T-helper 2 cell treated with Interferon-gamma antibody and Interleukin-4, amounts not matched to agents 100 ng/mL and 5 ng/mL, for 36 hours (primary cell): ENCODE measurements at places on chromosomes 12 and 14. TPM values are rescaled to one million over a fixed set of nuclear protein-coding genes. Genes with fewer than 3 reads are reported as not detected.

The PLEKHD1 gene
- total RNA-seq: 0.09 and 0.16 TPM in 2 replicates

The INSM2 gene
- total RNA-seq: not detected in 2 replicates

The KICS2 gene
- 9.8 and 10.6 TPM in 2 replicates for total RNA-seq

The LAG3 gene
- total RNA-seq: 11.8 and 12.2 TPM in 2 replicates

The ITGB7 gene
- total RNA-seq: 742 and 770 TPM in 2 replicates

The BIN2 gene
- total RNA-seq: 173 TPM in 2 replicates

The ATL1 gene
- total RNA-seq: 0.55 and 1.8 TPM in 2 replicates

The ALX1 gene
- total RNA-seq: not detected in 2 replicates

The STON2 gene
- not detected in 2 replicates for total RNA-seq

The CLEC4C gene
- not detected in 2 replicates for total RNA-seq

The TEX22 gene
- total RNA-seq: 3.8 and 5.7 TPM in 2 replicates

The SERPINA10 gene
- not detected in 2 replicates for total RNA-seq

The SLC17A8 gene
- not detected in 2 replicates for total RNA-seq

The PPP1R36 gene
- total RNA-seq: 0.16 and 0.25 TPM in 2 replicates

The KLHL33 gene
- 0.05 and 0.11 TPM in 2 replicates for total RNA-seq

The RARG gene
- 47.6 and 49.0 TPM in 2 replicates for total RNA-seq

The IAPP gene
- not detected in 2 replicates for total RNA-seq

The GSG1 gene
- not detected in 2 replicates for total RNA-seq

The B4GALNT1 gene
- total RNA-seq: 1.5 and 1.9 TPM in 2 replicates

The TAS2R9 gene
- total RNA-seq: not detected in 2 replicates

The TPPP2 gene
- not detected in 2 replicates for total RNA-seq

The RNASE3 gene
- not detected in 2 replicates for total RNA-seq

The CHST11 gene
- total RNA-seq: 71.4 and 75.5 TPM in 2 replicates

The IGF1 gene
- total RNA-seq: 0.41 and 0.75 TPM in 2 replicates

The TSPAN11 gene
- total RNA-seq: not detected in 2 replicates

The TUBA1C gene
- 250 and 257 TPM in 2 replicates for total RNA-seq

The IFNG gene
- total RNA-seq: 3.4 and 3.6 TPM in 2 replicates

The MYH6 gene
- total RNA-seq: 0.05 TPM in 1 of 2 replicates, not detected in the other

The HOTAIR gene
- total RNA-seq: not detected in 2 replicates

The WNT5B gene
- total RNA-seq: 0.27 and 0.75 TPM in 2 replicates

The CAMKK2 gene
- total RNA-seq: 30.5 and 31.2 TPM in 2 replicates

The NPAS3 gene
- total RNA-seq: not detected in 2 replicates

The RPL10L gene
- total RNA-seq: not detected in 2 replicates

The HSPA2 gene
- 3.6 and 3.8 TPM in 2 replicates for total RNA-seq

The RHEBL1 gene
- 5.4 and 6.5 TPM in 2 replicates for total RNA-seq

The MANSC4 gene
- not detected in 2 replicates for total RNA-seq

The CFAP54 gene
- total RNA-seq: 0.16 and 0.30 TPM in 2 replicates

The EVL gene
- total RNA-seq: 966 and 997 TPM in 2 replicates

The GDF3 gene
- not detected in 2 replicates for total RNA-seq

The RIN3 gene
- total RNA-seq: 35.4 and 37.1 TPM in 2 replicates

The KCNH3 gene
- 0.82 and 1.2 TPM in 2 replicates for total RNA-seq

The PTPRO gene
- 3.5 and 4.0 TPM in 2 replicates for total RNA-seq

The TROAP gene
- 77.6 and 79.0 TPM in 2 replicates for total RNA-seq

The SLC10A1 gene
- total RNA-seq: not detected in 2 replicates

The CLEC6A gene
- total RNA-seq: 0.09 TPM in 1 of 2 replicates, not detected in the other

The NR4A1 gene
- 4.4 and 6.4 TPM in 2 replicates for total RNA-seq

The EFCAB11 gene
- 6.4 and 6.5 TPM in 2 replicates for total RNA-seq
